ENCODE measurements at places on chromosomes 3 and 15.
A peak's percentile ranks its signal among the peaks of the same experiment; 100 is the strongest.

DNA sequence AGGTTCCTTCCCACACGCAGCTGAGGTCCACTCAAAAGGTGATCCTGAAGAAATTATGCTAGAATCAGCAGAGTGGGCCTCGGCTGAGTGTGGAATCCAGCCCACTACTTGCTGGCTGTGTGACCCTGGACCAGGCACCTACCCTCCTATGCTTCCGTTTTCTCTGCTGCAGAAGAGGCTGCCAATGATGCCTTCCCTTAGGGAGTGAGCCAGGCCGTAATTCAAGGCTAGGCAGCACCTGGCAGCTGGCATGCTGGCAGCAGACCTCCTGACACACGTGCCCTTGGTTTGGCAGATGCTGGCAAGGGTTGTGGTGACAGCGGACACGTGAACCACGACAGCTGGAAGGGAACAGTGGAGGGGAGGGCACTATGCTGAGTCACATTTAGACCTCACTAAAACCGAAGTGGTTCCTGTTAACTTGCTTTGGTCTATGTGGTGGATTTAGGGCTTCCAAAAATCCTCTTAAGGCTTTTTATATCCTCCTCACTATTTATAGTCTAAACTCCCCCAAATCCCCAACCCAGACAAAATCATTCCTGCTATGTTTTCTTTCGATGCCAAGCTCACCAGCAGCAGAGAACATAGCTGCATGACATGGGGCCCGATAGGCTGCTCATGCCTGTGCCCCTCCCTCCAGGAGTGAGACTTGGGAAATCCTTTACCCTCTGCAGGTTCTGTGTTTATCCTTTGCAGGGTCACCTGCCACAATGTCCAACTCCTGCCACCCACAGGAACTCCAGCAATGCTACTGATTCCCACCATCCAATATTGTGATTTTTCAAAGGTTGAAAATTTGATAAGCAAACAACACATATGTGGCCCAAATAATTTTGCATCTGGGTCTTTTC is 10.6 kb upstream of the PCSK6 start:
- no peak for DNase-seq

GRCh38 chr3:28326458-28326926 is 22.0 kb upstream of the ZCWPW2 start:
- DNase-seq, result no peak

DNA sequence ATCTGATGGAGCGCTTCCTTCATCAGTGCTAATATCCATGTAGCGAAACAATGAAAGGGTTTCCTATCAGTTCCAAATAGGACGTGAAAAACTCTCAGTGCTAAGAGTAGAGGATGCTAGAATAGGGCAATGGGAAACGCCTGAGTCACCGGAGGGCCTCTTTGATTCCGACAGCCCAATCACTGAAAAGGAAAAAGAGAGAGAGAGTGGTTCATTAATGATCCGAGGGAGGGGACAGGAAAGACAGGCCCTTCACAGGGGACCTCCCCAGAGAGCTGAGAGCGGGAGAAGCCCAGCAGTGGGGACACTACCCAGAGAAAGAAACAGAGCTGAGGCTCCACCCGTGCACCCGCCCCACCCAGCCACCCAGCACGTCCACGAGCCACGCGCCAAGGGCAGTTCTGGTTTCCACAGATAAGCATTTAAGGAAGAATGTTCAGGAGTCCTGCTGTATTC is 76.9 kb downstream of the RPN1 start:
- DNase-seq, result no peak

DNA sequence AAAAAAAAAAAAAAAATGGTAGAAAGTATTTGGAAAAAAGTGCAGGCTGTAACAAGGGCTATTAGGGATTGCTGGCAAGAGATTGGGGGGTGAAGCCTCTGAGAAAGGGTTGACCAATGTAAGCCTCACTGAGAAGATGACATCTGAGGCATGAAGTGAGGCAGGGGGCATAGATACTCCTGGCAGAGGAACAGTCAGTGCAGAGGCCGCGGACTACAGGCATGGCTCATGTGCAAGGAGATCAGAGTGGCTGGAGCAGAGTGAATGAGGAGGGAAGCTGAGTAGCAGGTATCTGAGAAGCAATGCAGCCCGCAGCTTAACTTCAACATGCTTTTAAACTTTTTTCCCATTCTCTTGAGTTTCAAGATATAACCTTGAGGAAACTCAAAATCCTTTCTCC is 5.4 kb downstream of the FBXL22 start:
- no peak for DNase-seq

- no peak for DNase-seq
These were observed 1.2 kb upstream of the SEMA3F start for GRCh38 chr3:50153782-50154475.

GRCh38 chr15:31133890-31134289 is 32.4 kb upstream of the TRPM1 start:
- DNase-seq, result no peak

DNA sequence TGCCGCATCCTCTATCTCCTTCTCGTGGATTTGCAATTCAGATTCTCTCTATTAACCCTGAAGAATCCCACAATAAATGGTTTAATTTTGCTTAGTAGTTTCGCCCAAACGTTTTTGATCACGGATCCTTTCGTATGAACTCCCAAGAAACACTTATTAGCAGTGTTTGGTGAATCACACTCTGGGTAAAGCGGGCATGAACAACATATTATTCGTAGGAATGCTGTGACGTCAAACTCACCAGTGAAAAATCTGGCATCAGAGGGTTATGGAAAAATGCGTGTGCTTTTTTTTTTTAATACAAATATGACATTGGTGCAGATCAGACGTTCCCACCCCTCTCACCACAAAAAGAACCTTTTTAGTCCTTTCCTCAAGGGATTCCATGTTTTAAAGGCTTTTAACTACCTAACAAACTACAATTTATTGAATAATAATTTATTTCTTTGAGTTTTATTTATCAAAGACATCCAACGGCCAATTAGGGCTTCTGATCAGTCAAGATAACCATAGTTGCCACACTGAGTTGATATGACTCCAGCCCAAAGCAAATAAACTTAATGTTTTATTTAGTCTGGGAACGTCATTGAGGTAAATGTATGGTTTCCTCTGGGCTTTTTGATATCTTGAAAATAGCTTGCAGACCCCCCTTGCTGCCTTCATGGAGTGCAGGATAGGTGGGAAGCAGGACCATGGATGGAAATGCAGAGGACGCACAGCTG is 45.5 kb upstream of the CGNL1 start:
- no peak for DNase-seq

DNA sequence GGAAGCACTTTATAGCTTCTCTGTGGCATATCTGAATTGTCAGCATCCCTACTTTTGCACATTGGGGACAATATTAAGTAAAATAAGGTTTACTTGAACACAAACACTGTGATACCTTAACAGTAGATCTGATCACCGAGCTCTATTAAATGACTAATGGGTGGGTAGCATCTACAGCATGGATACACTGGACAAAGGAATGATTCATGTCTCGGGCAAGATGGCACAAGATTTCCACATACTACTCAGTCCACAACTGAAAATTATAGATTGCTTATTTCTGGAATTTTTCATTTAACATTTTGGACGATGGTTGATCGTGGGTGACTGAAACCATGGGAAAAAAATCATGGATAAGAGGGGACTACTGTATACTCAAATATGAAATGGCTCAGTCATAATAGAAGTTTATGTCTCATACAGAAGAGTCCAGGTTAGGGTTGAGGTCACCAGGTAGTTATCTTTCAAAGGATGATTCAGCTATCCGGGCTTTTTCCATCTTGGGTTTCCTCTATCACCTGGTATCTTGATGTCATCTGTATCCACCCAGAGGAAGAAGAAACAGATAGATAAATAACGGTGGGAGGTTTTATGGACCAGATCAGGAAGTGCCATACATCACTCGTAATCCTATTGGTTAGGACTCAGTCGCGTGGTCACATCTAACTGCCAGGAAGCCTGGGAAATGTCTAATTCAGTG is 320.0 kb upstream of the RARB start:
- no peak for DNase-seq

GRCh38 chr3:175457301-175457700 is 598.2 kb downstream of the NAALADL2 start:
- no peak for DNase-seq

GRCh38 chr15:32888221-32888761 is 170.5 kb downstream of the GREM1 start:
- no peak for DNase-seq

- no peak for DNase-seq
These were observed 36.3 kb upstream of the PSMD6 start for GRCh38 chr3:64059484-64060175.

GRCh38 chr3:24270204-24270691 is 224.4 kb downstream of the THRB start:
- peak; percentile 72 for DNase-seq

GRCh38 chr3:31106912-31107311 is 212.5 kb upstream of the GADL1 start:
- DNase-seq, result no peak

DNA sequence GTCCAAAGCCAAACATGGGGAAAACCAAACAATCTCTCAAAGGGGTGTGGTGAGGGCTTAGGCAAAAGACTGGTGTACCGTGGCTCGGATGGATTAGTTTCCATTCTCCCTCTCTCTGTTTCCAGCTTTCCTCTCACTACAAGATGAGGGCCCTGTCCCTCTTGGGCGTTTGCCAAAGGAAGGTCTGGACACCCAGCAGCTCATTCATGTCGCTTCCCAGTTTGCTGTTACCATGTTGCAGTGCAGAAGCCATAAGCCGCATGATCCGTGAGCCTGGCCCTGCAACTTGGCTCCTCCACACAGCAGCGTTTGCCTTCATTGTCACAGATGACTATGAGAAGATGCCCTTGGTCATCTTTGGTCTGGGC is 92.2 kb downstream of the APBA2 start:
- DNase-seq, result no peak

DNA sequence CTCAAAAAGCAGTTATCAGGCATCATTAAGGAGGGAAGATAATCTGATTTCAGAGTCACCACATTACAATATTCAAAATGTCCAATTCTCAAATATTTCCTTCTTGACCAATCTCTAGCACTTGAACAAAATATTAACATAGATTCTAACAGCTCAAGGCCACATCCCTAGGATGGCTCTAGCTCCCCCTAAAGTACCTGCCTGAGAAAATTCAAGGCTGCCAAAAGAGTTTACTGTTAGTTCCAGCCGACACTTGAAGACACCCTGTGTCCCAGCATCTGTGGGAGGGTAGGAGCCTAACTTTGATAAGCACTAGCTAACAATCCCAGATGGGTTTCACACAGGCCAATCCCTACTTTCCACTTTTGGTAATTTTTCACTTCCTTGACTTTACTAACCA is 10.4 kb downstream of the NSMCE3 start:
- no peak for DNase-seq

DNA sequence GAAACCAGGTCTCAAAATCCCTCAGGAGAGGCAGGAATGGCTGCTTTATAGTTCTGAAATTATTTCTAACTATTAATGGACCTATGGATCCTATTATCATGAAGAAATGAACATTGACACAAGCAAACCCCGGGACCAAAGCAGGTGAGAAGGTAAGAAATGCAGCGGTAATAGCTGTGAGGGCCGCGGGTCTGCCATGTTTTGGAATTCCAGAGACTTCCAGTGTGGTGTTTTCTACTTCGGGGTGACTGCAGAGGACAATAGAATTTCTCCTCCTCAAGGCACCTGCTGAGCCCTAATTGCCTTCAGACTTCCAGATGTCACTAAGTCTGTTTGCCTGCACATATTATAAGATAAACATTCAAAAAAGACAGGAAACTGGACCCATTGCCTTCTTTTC is 437.4 kb downstream of the GABRG3 start:
- DNase-seq, result peak; percentile 23

DNA sequence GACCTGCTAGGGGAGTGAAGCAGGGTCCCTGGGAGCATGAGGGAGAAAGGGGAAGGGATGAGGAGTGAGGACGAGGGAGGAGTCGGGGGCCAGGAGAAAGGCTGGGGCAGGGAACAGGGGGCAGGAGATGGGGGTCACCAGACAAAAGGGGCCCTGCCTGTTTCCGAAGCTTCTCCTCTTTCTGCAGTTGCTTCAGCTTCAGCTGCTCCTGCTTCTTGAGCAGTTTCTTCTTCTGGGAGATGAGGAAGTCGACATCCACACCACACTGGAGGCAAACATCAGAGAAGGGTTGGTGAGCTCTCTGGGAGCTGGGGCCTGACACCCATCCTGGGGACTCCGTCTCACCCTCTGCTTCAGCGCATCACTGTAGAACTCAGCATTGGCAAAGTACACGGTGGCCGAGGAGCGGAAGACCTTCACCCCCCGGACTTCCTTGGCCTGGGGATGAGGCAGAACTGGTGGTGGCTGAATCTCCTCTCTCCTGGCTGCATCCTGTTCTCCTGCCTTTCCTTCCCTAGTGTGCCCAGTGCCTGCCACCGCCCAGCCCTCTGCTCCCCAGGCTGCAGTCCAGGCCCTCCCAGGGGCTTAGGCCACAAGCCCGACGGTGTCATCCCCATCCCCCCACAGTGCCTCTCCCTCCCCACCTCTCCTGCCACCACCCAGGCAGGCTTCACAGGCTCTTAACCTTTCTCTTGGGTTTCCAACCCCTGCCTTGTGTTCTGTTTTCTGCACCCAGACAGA is 6.8 kb downstream of the SLC26A6 start:
- no peak for DNase-seq

GRCh38 chr3:29011966-29012365 is 268.9 kb upstream of the RBMS3 start:
- peak; percentile 31 for DNase-seq

DNA sequence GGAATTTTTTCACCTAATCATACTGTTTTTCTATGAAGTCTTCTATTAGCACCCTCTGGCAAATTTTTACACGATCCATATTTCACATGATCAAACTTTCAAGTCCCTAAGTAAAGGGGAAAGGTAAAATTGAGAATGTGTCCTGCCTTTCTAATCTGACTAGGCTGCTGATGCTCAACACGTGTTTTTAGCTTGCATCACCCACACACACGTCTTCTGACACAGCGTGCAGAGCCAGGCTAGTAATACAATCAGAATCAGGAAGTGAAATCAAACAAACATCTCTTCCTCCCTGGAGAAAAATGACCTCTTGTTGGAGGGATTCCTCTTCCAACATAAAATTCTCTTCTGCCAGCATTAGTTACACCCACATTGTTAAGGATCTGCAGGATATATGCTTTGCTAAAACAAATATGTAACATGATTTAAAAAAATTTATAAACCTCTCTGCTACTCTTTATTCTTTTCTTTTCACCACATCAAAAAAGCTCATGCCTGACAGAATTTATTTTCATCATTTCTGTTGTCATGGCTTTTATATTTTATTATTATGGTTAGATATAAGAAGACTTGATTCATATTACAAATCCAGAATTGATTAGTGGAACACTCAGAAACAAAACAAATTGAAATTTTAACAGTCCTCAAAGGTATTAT is 122.4 kb downstream of the RAP2B start:
- DNase-seq, result no peak

GRCh38 chr3:113536627-113537101 is 4.3 kb downstream of the SIDT1 start:
- DNase-seq, result no peak

- DNase-seq, result no peak
These were observed 138.5 kb downstream of the CHSY1 start for GRCh38 chr15:101113114-101114005.

GRCh38 chr15:68795298-68795848 is 25.3 kb downstream of the ANP32A start:
- peak; percentile 96 for DNase-seq

Measured in neural progenitor cell (in vitro differentiated cells).